Stimulated activated CD4-positive, alpha-beta T cell treated with anti-CD3 and anti-CD28 coated beads, Interleukin-1b, Interleukin-23, amount 100 ng/mL, for 48 hours (primary cell): ENCODE measurements at places on chromosomes 12 and 14.

DNA sequence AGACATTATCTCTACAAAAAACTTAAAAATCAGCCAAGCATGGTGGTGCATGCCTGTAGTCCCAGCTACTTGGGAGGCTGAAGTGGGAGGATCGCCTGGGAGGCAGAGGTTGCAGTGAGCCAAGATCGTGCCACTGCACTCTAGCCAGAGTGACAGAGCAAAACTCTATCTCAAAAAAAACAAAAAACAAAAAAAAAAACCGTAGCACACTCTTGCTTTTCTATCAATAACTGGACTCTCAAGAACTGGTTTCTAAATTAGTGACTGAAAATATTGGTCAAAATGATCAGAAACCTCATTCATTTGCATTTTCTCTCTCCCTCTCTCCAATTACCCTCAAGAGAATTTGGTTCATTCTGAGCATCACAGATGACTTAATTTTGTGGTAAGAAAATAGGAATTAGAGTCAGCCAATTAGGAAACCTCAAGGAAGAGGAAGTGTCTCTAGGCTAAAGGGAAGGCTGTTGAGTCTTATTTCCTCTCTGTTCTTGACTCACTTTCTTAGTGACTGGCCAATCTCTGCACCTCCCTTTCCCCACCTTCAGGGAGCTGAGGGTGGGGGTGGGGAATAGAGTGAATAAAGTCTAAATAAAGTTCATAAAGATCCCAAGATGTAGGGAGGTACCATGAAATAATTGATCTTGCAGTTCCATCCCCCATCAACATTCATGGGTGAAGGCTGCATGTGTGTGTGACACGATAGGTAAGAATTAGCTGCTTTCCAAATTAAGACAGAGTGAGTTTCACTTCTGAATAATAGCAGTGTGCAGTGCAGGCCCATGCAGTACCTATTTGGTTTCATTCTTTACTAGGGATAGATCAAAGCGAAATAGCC lies 6.8 kb upstream of the PSMA6 start:
- DNase-seq, result peak; percentile 31

DNA sequence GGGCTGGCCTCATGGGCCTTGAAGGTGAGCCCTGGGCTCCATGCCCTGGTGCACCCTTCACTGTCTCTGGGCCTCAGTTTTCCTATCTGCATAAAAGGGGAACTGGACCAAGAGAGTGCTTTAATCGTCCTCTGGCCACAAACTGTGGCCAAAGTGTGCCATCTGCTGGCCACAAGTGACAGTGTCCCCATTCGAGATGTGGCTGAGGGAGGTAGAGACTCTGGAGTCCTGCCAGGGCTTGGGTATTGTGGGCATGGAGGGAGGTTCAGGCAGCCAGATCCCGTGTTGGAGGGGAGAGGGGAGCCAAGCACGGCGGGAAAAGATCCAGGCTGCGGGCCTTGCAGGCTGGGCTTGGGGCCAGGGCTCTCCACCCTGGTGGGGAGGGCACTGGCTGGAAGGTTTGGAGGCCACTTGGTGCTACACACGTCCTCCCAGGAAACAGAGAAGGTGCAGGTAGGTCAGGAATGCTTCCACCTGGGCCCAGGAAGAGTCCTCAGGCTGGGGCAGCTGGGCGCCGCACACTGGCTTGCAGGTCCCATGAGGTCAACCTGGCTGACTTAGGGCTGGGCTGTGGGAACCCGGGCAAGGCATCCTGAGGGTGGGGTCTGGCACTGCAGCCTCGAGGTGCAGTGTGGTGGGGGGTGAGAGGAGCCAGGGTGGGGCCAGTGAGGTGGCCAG lies 7.3 kb upstream of the KIF26A start:
- peak; percentile 15 for DNase-seq

GRCh38 chr14:74616507-74616906 lies 4.5 kb upstream of the LTBP2 start:
- peak; percentile 31 for DNase-seq

GRCh38 chr14:71748196-71748595 lies 184.0 kb upstream of the RGS6 start:
- no peak for DNase-seq

- no peak for DNase-seq
Observed at GRCh38 chr12:16347391-16348298, at the start of gene MGST1. Gene MGST1, plus strand, starts transcription at chr12:16347645. Its CDS starts 6,608 bp downstream, at chr12:16354253.

GRCh38 chr12:27048822-27049752 lies 26.7 kb downstream of the MED21 start:
- DNase-seq, result no peak

DNA sequence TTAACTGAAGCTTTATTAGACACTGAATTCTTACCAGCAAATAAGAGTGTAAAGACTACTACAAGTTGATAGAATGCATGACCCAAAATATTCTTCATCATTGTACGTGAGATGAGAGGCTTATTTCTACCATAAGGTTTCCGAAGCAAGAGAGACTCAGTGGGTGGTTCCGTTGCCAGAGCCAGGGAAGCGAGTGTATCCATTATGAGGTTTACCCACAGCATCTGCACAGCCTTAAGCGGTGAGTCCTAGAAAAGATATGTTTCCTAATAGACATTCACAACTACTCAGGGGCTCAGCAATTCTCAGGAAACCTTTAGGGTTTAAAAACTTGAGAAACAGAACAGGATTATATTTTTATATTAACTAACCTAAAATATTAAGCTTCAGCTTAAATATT lies 77.8 kb upstream of the POC1B start:
- DNase-seq, result no peak
